ENCODE measurements at places on chromosomes 11 and 22.

- no peak for DNase-seq
Measured at GRCh38 chr22:46418827-46419226, 83.3 kb downstream of the TRMU start.

GRCh38 chr22:47205554-47205953 lies 443.1 kb downstream of the TBC1D22A start:
- no peak for DNase-seq

GRCh38 chr11:56509439-56509838 lies 18.3 kb upstream of the OR5M8 start:
- no peak for DNase-seq

DNA sequence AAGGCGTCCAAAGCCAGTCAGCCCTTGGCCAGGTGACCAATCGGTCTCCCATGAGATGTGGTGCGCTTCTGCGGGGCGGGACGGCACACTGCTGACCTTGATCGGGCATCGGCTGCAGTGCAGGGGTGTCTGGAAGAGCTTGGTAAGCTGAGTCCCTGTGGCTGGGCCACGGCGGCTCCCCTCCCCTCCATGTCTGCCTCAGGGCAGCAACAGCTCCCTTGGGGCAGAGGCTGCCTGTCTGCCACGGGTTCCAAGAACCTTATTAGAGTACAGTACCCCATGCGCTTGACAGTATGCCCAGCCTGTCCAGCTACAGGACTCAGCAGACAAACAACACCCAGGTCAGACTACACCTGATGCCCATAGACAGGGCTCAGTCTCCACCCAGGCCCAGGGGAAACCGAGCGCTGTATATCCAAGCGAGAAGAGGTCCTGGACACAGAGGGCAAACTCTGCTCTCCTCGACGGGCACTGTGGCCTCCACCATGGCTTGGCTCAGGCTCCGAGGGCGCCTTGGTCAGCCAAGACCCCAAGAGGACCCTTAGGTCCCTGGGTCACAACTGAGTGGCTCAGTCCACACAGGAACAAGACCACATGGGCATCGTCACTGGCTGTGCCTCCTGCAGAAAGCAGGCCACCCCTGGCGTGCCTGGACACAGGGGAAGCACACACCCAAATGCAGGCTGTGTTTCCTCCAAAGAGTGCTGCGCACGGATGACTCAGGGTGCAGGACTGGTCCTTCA lies 18.9 kb downstream of the TSPAN32 start:
- DNase-seq = no peak

- no peak for DNase-seq
Measured at GRCh38 chr22:36085476-36086169, 57.0 kb upstream of the RBFOX2 start.

DNA sequence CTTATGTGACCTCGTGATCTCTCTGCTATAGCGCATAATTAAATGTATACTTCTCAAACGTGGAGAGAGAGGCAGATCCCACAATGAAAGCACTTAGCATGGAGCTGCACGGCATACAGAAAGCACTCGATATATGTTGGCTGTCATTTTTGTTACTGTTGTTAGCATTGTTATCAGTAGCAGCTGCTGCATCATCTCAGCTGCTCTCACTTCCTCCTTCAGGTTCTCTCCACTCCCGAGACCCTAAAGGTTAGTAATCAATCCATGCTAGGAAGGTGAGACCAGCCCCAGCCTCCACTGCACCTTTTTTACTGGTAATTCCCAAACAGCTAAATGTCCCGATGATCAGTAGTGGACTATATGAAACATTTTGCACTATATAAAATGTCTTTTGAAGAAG lies 13.4 kb upstream of the API5 start:
- no peak for DNase-seq

DNA sequence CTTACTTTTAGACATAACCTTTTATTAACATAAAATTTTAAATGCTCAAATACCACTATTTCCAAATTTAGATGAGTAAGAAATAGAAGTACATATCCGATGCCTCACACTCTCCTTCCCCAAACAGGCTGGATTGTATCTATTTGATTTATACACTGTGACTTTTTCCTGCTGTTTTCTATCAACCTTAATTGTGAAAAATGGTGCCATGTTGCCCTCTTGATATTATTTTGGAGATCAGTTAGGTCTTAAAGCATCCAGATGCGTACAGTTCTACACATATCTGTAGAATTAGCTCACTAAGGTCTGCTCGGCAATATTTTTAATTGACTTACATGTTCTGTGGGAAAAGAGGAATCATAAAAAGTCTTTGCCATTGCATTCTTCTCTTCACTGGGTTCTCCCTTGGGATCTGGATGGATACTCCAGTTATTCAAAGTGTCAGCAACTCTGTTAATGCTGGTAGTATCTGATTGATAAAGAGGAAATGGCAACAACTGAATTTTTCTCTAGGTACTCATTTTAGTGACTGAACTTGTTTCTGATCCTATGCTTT lies 27.2 kb downstream of the EIF3M start:
- DNase-seq = no peak

- DNase-seq = no peak
Measured at GRCh38 chr11:96234866-96235441, 108.0 kb downstream of the MAML2 start.

GRCh38 chr11:134915212-134915611 lies 503.2 kb upstream of the B3GAT1 start:
- no peak for DNase-seq

- no peak for DNase-seq
Measured at GRCh38 chr11:70627219-70627618, 228.9 kb downstream of the CTTN start.

- DNase-seq = no peak
Measured at GRCh38 chr11:124875401-124875800, 10.2 kb downstream of the ROBO3 start.

DNA sequence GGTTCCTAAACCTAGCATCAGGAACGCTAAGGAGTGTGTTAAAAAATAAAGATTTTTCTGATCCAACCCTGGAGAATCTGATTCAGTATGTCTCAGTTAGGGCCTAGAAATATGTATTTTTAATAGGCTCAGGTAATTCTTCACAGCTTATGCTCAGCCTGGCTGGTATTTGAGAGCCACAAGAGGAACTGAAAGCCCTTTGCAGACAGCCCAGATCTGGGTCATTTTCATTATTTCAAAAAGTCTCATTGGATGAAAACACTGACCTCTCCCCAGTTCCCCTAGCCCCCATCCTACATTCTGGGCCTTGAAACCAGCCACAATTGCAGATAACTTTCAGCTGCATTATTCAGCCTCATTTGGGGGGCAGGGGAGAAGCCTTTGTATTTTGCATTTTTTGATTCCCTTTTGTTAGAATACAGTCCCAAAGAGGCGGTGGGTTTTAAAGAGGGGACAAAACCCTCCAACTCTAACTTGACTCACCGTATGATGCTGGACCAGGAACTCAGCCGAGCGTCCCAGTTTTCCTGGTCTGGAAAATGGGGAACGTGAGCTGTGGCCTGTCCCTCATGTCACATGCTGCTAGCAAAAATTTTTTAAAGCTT lies 66.0 kb upstream of the LARGE1 start:
- DNase-seq = no peak

DNA sequence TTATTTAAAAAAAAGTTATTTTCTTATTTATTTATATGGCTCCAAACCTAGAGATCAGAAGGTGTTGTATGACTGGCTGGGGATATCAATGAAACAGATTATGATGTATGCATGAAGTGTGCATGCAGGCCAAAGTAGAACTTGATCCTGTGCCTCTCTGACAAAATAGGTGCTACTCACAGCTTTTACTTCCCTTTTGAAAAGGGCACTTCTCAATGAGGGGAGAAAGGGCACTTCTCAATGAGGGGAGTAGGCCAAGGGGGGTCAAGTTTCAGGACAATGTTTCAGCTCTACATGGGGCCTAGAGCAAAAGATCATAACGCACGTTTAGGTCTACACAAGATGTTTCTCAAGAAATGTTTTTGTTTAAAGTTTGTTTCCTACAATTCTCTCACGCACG lies 397.5 kb downstream of the ETS1 start:
- no peak for DNase-seq

DNA sequence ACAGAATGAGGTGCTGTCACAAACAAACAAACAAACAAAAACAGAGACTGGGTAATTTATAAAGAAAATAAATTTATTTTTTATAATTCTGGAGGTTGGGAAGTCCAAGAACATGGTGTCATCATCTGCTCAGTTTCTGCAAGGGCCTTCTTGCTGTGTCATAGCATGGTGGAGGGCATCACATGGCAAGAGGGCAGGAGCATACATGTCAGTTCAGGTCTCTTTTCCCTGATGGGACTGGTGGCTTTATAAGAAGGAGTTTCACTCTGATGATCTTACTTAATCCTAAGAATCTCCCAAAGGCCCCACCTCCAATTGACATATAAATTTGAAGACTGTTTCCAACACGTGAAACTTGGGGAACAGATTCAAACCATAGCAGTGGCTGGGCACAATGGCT lies 135.7 kb downstream of the NECTIN1 start:
- DNase-seq = no peak

GRCh38 chr11:111413849-111414248 lies 34.8 kb upstream of the POU2AF1 start:
- DNase-seq = no peak

- DNase-seq = no peak
Measured at GRCh38 chr22:30015846-30016245, 64.4 kb upstream of the HORMAD2 start.

GRCh38 chr22:25350551-25350971 lies 131.1 kb downstream of the CRYBB2 start:
- no peak for DNase-seq

DNA sequence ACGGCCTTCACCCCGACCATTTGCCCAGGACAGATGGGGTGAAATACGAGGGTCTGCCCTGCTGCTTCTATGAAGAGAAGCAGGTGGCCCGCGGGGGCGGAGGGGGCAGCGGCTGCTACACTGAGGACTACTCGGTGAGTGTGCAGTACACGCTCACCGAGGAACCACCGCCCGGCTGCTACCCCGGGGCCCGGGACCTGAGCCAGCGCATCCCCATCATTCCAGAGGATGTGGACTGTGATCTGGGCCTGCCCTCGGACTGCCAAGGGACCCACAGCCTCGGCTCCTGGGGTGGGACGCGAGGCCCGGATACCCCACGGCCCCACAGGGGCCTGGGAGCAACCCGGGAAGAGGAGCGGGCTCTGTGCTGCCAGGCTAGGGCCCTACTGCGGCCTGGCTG lies 11.2 kb downstream of the C22orf31 start:
- DNase-seq = no peak

DNA sequence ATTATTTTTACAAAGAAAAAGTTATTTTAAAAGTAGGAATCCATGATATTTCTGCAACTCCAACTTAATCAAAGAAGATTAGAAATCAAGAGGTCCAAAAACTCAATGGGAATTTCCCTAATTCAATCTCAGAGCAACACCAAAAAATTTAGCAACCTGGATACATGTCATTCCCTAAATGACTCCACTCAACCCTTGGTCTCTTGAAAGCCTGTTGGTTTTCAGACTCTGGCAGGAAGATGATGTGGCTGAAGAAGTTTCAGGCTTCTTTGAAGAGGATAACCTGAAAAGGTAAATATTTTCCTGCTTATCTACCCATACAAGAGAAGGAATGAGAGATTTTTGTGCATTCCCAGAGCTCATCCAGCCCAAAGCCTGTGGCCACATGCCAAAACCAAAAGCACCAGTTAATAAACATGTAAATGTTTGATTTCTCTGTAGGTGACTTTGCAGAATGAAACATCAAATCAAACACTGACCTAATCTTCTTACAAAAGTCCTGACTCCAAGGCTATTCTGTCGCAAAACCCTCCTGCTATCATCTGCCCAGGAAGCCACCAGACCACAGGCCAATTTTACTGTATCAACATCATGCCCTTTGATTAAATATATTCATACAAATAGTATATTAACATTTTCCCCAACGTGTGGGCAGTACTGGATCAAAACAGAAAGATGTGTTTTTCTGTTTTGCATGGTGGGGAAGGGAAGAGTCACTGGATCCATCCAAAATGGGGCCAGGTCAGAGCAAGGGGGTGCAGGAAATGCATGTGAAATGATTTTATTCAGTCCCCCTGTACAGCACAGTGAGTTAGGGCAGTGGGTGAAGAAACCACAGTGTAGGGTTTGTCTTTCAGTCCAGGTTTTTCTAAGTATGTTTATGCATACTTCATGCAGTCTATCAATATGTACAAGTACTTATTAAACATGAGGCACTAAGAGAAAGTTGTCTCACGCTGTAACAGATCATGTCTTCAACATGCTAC lies 38.8 kb downstream of the SMCO4 start:
- peak; percentile 38 for DNase-seq

- DNase-seq = no peak
Measured at GRCh38 chr11:1155274-1155693, 2.5 kb upstream of the MUC5AC start.

DNA sequence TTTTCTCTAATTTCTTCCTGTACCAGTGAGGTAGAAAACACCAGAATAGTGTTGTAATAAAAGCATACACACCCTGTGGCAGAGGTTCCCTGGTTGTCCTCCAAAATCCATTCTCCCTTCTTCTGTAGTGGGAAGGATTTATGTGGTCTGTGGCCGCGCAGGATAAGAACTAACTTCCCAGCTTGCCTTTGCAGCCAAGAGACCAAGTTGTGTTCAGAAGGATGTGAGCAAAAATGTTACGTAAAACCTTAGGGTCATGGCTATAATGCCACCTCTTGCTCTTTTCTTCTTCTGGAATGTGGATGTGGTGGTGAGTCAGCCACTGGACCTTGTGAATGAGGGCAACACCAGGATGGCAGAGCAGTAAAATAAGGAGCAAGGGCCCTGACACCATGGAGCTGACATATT lies 28.4 kb downstream of the CCDC90B start:
- DNase-seq = no peak

DNA sequence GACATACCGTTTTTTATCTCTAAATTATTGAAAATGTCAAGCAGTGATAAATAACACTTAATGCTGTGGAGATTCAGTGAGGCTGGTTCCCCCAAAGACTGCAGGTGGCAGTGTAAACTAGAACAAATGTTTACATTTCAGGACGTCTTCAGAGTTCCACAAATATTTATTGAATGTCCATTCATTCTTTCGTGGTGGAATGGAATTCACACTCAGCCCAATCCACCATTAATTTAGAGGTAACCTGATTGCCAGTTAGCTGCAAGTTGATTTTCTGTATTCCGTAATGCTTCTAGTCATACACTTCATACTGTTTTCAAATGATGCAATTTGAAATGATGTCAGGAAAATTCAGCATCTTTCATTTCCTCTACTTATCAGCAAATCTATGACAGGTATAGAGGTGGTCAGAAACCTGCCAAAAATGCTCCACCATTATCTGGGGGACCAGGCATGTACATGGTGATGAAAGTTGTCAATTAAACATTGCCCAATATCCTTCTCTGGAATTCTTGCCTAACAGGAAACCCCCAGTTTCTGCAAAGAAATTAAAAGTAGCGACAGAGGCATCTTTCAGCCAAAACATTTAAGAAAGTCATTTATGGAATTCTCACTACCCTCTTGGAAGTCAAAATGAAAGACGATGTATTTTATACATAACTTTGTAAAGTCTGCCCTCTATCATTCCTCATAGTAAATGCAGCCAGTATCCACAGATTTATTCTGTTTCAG lies 94.3 kb upstream of the BMAL1 start:
- peak; percentile 39 for DNase-seq

DNA sequence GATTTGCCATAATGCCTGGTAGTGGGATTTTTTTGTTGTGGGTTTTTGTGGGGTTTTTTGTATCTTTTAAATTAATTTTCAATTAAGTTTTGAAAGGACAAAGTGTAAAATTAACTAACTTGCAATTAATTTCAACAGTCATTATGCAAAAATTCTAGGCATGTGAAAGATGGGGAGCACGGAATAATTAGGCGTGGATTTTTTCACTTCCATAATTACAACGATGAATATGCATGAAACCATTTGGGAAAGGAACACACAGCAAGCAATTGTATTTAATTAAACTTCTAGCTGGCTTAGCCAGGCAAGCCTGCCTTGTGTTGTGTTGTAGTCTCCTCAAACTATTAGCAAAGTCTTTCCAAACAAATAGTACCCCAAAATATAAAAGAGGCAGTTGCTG lies 87.8 kb downstream of the COMMD9 start:
- DNase-seq = no peak
